ENCODE measurements at places on chromosomes 3 and 15. TPM values are rescaled to one million over a fixed set of nuclear protein-coding genes. Genes with fewer than 3 reads are reported as not detected.

Gene PCOLCE2
- total RNA-seq = 28.0 TPM

Gene TNNC1
- total RNA-seq = not detected

Gene FAM107A
- not detected for total RNA-seq

Gene SLC25A38
- total RNA-seq = 18.0 TPM

Gene IL20RB
- total RNA-seq = 1.8 TPM

Gene KBTBD13
- total RNA-seq = not detected

Gene PLXNA1
- total RNA-seq = 73.1 TPM

Gene GOLGA8N
- total RNA-seq = 2.2 TPM

Gene FOXB1
- total RNA-seq = not detected

Gene SLC22A14
- total RNA-seq = 1.5 TPM

Gene TMEM158
- 26.8 TPM for total RNA-seq

Gene NOX5
- total RNA-seq = 0.37 TPM

Gene NANOGP8
- 0.73 TPM for total RNA-seq

Gene PSTPIP1
- total RNA-seq = 0.37 TPM

Gene FBXW12
- 0.20 TPM for total RNA-seq

Gene BNC1
- total RNA-seq = 14.3 TPM

Gene HEG1
- 21.3 TPM for total RNA-seq
